ENCODE measurements at places on chromosomes 2 and 18.

DNA sequence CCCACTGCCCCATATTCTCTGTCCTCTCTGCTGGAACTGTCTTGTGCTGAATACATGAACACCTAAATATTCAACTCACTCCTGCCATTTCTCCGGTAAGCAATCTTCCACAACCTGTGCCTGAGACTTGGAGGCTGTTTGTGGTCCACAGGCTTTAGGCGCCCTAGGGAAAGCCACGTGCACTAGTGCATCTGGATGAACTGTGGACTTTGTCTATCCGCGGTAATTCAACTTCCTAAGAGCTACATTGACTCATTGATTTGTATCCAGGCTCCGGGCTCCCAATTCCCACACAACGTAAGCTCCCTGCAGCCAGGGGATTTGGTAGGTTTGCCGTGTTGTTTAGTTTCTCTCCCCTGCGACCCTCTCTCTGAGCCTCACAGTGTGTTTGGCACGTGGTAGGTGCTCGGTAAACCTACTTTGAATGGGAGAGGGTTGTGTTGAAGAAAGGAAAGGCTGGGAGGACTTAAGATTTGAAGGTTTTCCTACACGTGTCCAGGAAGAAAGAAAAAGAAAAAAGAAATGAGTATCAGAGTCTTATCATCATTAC is 718.2 kb downstream of the DPP10 start:
- peak; percentile 11 for DNase-seq

GRCh38 chr2:164722616-164723338 is 101.5 kb upstream of the GRB14 start:
- no peak for DNase-seq

- no peak for DNase-seq
Observed at GRCh38 chr2:131038258-131039100, 54.8 kb downstream of the FAM168B start.

DNA sequence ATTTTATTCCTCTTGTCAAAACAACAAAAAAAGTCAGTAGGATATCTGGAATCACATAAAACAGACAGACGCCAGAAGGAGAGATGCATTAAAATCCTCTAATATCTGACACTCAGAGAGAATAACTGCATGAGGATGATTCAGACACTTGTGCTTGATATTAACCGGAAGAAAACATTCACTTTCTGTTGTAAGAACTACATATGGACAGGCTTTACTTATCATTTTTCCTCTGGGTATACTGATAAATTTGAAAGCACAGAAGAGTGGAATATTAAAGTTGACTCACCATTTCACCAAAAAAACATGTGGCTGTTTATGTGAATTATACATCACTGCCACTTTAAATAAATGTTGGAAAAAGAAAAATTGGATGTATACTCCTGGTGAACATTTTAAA is 589.1 kb upstream of the CDH2 start:
- DNase-seq = no peak

- DNase-seq = no peak
Observed at GRCh38 chr2:226674123-226674522, 125.5 kb downstream of the IRS1 start.

DNA sequence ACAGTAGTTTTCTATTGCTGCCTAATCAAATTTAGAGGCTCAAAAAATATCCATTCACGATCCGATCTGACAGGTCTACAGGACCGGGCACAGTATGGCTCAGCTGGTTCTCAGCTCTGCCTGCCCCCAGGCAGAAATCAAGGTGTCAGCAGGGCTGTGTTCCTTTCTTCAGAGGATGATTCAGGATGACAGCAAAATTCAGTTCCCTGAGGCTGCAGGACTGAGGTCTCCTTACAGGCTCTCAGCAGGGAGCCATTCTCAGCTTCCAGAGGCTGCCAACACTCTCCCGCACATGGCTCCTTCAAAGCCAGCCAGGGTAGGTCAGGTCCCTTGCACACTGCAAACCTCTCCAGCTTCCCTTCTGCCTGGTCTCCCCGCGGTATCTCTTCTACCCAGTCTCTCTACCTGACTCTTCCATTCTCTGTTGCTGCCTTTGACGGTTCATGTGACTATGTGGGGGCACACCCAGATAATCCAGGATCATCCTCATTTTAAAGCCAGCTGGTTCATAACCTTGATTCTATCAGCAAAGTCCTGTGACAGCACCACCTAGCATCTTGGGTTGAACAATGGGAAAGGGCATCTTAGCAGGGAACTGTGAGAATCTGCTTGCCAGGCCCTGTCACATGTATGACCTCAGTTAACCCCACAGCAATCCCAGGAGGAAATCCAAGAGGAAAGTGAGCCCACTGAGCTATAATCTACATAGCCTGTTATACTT is 50.4 kb downstream of the UXS1 start:
- DNase-seq = no peak

DNA sequence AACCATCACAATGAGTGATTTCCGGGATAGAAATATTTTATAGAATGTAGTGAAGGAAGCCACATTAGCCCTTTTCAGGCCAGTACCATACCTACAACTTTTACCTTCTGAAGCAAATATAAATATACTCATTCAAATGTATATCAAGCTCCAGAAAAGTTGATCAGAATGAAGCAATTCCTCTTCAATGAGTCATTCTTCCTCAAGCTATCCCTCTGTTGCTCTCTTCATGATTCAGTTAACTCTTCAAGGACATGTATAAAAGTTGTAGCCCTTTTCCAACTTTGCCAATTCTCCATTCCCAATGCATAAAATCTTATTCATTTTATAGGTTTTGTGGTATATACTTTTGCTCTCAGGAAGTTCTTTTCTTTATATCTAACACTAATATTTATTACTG is 242.1 kb upstream of the RGPD4 start:
- DNase-seq = no peak

- DNase-seq = no peak
Observed at GRCh38 chr18:5395860-5396448, 100.4 kb upstream of the ZBTB14 start.

GRCh38 chr2:151842830-151843690 is 14.8 kb upstream of the ARL5A start:
- DNase-seq = peak; percentile 8

DNA sequence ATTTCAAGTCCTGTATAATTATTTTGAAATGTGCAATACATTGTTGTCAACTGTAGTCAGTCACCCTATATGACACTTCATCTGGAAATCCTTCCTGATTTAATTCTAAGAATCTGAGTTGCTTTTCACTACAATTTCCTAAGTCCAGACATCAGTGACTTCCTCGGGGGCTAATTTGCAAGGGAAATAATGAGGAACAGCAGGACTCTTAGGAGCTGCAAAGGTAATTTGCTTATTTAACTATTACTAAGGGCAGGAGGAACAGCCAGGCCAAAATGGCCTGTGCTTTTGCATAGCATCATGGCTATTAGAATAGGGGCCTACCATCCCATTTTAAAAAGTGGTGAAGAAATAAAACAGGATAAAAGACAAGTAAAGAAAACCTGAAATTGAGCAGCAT is 178.8 kb downstream of the MC4R start:
- no peak for DNase-seq
